ENCODE measurements at places on chromosomes 6 and 20. TPM values are rescaled to one million over a fixed set of nuclear protein-coding genes. Genes with fewer than 3 reads are reported as not detected.
A peak's percentile ranks its signal among the peaks of the same experiment; 100 is the strongest.

- DNase-seq = peak; percentile 73
- no peak overlapping the region for H3K4me3 ChIP-seq
- peaks cover 11% of the 10 kb centered on the region for H3K36me3 ChIP-seq
These were observed 8.8 kb upstream of the C20orf144 start for GRCh38 chr20:33653218-33653899.

DNA sequence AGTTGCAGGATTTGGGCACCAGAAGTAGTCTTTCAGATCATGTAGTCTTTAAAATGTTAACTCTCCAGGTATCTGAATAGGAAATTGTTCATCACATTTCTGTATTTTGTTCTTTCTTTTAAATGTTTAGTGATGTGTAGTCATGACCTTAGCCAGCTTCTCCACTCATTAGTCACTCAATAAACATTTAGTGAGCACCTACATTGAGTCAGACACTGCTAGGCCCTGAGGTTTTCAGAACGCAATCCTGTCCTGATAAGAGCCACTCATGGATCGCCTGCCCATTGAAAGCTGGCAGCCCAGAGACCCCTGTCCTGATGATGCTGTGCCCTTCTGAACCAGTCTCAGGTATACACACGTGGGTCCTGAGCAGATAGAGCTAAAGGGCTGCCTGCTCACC, 163.4 kb upstream of the HEY2 start:
- H3K4me1 ChIP-seq = no peaks in the 10 kb centered on the region
- H3K27ac ChIP-seq = no peak overlapping the region
- no peaks in the 10 kb centered on the region for H3K27me3 ChIP-seq
- DNase-seq = no peak
- H3K36me3 ChIP-seq = no peaks in the 10 kb centered on the region

DNA sequence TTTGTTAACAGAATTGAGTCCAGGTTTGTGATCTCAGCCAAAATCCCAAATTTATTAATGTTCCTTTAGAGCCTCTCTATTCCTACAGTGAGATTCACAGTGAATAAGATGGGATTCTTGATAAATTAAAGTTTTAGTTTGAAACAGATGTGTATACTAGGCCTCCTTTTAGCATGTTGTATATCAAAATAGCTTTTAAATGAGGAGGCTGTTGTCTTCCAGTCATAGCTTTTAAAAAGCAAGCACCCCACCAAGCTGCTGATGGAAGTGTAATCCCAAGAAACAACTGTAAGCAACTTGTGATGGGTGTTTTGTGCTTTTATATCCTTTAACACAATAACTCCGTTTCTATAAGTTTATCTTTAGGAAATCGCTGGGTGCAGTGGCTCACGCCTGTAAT, 7.0 kb downstream of the GTF2H5 start:
- H3K27ac ChIP-seq = no peak overlapping the region
- no peaks in the 10 kb centered on the region for H3K27me3 ChIP-seq
- H3K4me1 ChIP-seq = no peaks in the 10 kb centered on the region

DNA sequence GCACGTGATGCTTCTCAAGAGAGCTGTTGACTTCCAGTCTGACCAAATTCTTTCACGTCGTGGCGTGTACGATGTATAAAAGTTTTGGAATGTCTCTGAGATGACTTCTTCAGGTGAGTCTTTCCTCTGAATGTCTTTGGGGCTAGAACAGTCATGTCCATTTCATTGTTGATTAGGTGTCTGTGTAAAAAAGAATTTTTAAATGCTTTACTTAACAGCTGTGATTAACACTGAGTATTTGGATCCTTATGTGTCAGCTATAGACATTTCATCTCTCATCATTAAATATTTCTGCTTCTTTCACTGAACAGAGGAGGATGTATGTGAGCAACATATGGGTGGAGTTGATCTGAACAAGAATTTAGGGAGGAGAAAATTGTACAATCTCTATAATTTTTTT, 29.3 kb upstream of the KIF13A start:
- no peaks in the 10 kb centered on the region for H3K27me3 ChIP-seq
- H3K4me1 ChIP-seq = no peaks in the 10 kb centered on the region
- no peak overlapping the region for H3K4me3 ChIP-seq
- H3K36me3 ChIP-seq = no peaks in the 10 kb centered on the region
- no peak overlapping the region for H3K27ac ChIP-seq

GRCh38 chr6:139549561-139550070, 175.2 kb upstream of the CITED2 start:
- no peaks in the 10 kb centered on the region for H3K27me3 ChIP-seq
- no peak overlapping the region for H3K4me3 ChIP-seq
- no peak for DNase-seq

- H3K4me1 ChIP-seq = no peaks in the 10 kb centered on the region
- no peaks in the 10 kb centered on the region for H3K36me3 ChIP-seq
- H3K27me3 ChIP-seq = no peaks in the 10 kb centered on the region
- no peak overlapping the region for H3K4me3 ChIP-seq
These were observed 136.1 kb downstream of the FOXC1 start for GRCh38 chr6:1745814-1746213.

The CSNK2A1 gene
- total RNA-seq = 109 TPM

The B3GAT2 gene
- total RNA-seq = not detected

Data from thyroid gland (tissue), 4 donors.